HuH-7.5 (cell line): ENCODE measurements at places on chromosomes 4 and X.

GRCh38 chr4:122997463-122998101 lies 75.2 kb upstream of the NUDT6 start:
- no peak for DNase-seq

DNA sequence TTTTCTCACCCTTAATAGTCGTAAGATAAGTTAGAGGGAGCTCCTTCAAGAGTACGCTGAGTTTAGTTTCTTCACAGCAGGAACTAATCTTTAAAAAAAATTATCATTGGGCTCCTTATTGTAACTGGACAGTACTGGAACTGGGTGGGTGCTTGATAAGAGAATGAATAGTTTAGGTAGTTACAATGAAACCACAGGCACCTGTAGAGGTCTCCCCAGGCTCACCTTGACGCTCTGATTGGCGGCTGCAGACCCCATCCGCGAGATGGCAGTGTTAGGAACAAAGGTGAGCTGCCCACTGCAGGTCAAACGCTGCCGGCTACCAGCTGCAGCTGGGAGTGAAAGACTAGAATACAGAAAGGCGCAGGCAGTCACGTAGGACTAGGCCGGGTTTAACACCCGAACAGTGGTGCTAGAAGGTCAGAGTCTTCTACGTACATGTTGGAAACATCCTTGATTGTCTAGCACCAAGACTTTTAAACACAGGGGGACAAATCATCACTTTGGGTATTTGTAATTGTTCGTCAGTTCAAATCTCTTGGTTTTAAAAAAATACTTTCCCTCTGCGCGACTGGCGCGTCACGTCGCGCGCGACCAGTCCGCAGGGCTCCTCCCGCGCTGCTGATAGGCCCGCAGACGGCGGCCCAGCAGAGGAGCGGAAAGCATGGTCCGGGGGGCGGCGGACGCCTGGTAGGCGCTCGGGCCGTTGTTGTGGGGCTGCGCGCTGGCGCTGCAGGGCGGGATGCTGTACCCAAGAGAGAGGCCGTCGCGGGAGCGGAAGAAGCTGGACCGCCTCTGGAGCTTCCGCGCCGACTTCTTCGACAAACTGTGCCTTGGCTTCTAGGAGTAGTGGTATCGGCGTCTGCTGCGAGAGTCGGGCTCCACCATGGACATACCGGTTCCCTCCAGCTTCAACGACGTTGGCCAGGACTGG lies 45.6 kb downstream of the SMARCA5 start:
- DNase-seq, result peak; percentile 60

DNA sequence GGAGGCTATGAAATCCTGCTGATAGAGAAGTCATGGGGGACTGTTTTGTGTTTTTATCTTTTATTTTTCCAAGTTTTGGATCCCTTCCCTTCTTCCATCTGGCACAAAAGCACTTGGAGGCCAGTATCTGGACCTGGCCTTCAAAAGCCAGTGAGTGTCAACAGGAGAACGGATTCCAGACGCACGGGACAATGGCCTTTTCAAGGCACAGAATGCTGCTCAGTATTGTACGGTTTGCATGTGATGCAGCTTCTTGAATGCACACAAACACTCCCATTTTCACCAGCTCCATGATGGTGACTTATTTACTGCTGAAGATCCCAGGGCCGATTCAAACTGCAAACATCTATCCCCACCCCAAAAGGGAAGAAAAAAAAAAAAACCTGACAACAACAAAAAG lies 145.4 kb downstream of the CPEB2 start:
- DNase-seq, result no peak

DNA sequence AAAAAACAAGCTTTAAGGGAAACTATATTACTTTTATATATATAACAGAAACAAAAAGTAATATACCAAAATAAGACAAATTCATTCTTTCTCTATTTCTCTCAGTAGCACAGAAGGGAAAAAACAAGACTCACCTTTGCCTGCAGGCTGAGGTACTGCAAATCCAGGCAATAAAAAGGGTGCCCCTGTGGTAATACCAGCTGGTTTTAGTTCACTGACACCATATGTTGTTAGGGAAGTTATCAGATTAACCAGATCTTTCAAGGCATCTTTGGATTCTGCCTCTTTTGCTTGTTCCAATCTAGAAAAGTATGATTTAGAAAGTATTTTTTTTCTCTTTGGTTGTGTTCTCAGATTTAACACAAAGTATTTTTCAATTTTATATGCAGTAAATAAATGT lies 139.8 kb downstream of the WDFY3 start:
- DNase-seq, result no peak

GRCh38 chr4:3328814-3329663 lies 36.2 kb downstream of the RGS12 start:
- DNase-seq, result no peak

GRCh38 chr4:17285747-17286146 lies 226.1 kb downstream of the QDPR start:
- no peak for DNase-seq
